ENCODE measurements at places on chromosomes 11 and 22.

- no peak for DNase-seq
Observed at GRCh38 chr11:86978756-86979608, 23.8 kb upstream of the FZD4 start.

DNA sequence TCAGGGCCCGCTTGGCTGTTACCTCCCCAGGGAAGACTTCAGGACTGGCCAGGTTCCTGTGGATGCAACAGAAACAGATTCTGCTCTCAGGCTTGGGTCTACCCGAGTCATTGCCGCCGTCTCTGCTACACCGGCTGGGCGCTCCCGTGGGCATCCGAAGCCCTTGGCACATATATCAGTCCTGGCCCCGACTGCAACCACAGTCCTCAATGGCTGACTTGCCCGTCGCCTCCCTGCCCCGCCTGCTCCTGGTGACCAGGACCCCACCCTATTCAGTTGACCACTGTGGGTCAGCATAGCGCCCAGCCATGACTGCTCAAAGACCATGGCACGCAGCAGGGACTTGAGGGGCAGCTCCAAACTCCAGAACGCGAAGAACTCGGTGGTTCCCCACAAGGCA lies 64.7 kb upstream of the SLC22A12 start:
- DNase-seq = no peak

- no peak for DNase-seq
Observed at GRCh38 chr11:117696540-117696939, 100.5 kb downstream of the DSCAML1 start.

DNA sequence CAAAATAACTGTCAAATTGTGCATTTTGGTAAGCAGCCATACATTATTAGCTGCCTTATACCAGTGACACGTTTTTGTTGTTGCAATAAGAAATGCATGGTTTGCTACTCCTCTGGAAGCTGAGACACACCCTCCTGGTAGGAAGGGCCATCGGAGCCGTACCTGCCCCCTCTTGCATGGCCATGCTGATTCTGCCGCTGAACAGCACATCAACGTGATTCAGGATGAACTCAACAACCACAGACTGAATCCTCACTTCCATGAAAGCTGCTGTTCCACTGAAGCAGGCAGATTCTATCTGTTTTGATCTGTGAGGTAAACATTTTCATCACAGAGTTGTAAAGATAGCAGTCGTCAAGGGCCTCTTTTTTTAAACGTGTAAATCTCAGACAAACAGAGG lies 38.6 kb upstream of the TP53AIP1 start:
- DNase-seq = no peak

- no peak for DNase-seq
Observed at GRCh38 chr11:126744699-126745098, 255.9 kb downstream of the KIRREL3 start.

DNA sequence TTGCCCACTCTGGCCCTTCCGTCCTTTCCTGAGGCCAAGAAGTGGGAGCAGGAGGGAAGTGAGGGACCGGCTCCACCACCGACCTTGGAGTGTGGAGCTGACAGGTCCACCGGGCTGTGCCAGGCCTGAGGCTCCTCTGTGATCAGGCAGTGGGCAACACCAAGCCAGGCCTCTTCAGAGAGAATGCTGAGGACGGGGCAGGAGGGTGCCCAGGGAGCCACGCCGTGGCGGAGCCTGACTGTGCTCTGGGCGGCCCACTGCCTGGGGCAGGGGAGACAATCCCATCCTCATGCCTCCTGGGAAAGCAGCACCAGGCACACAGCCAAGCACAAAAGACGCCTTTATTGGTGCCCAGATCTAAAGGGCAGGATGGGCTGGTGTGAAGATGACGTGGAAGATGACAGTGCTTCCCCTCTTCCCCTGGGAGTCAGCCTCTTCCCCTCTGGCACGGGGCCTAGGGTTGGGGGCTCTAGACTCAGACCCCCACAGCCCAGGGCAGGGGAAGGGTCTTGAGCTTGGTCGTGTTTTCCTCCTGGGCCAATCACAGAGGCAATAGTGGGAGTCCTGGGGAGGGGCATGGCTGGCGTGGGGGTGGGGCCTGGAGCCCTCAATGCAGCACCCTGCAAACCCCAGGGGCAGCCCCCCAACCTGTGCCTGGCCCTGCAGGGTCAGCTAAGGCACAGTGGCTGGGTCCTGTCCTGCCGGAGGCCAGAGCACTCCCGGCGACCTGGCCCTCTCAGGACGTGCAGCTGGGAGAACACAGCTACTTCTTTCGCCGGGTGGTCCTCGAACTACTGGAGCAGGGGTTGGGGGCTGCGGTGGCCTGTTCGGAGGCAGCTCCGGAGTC lies 4.7 kb downstream of the LMF2 start:
- no peak for DNase-seq

DNA sequence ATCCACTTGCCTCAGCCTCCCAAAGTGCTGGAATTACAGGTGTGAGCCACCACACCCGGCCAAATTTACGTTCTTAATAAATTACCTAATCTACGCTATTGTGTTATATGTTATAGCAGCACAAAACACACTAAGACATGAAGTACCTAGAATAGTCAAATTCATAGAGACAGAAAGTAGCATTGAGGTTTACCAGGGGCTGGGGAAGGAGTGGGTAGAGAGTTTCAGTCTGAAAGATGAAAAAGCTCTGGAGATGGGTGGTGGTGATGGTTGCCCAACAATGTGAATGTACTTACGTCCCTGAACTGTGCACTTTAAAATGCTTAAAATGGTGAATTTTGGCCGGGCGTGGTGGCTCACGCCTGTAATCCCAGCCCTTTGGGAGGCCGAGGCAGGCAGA lies 65.7 kb upstream of the NUP50 start:
- no peak for DNase-seq

DNA sequence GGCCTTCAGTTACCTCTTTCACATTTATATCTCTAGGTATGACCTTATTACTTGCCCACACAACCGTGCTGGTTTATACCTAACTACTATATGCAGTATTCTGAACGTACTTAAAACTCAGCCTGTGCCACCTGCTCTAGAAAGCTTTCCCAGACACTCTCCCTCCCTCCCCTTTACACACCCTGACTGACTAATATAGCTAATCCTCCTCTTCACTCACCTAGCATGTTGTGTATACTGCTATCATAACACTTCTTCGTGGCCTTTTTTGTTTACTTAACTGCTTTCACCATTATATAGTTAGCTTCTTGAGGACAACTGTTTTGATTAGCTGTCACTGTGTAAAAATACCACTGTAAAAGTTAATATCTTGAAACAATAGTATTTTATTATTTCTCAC lies 23.5 kb downstream of the RNF214 start:
- DNase-seq = no peak

- no peak for DNase-seq
Observed at GRCh38 chr11:75548595-75549272, 13.3 kb upstream of the SERPINH1 start.

Measured in esophagus muscularis mucosa (tissue), 4 donors.